Dermis microvascular lymphatic vessel endothelial cell (primary cell): ENCODE measurements at places on chromosomes 3 and 15.

GRCh38 chr15:71335591-71335990, 220.3 kb downstream of the THSD4 start:
- no peak for DNase-seq

GRCh38 chr3:72953325-72953956, 43.2 kb upstream of the PPP4R2 start:
- no peak for DNase-seq

DNA sequence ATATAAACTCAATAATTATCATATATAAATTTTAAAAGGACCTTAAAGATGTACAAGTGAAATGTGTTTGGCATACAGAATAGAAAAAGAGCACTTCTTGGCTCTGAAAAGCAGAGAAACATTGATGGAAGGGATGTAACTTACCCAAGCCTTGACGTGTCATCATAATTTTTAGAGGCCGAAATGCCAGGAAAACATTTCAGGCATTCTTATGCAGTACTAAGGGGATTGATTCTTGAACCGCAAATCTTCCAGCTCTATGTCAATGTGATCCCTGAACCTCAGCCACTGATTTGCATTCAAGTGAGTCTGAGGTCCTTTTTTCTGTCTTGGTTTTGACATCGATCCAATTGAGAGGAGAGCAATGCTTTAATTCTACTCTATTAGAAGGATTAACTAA, 97.8 kb downstream of the CLDN1 start:
- DNase-seq = no peak

DNA sequence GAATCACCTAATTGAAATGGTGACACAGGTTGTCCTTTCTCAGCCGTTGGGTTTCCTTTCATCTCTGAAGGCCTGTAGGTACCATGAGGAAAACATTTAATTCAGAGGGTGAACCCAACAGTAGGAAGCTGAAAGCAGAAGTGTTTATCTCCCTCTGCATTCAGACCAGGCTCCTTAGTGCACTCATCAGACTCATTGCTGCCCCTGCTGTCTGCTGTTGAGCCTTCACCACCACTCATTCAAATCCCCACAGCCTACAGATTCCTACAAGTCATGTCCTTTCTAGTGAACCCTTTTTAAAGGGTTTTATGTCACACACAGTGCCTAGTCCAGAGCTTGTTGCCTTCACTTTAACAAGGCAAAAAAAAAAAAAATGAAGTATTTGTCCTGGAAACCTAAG, 13.4 kb downstream of the WDR48 start:
- no peak for DNase-seq

GRCh38 chr15:31383139-31383538, 56.5 kb downstream of the KLF13 start:
- no peak for DNase-seq

- DNase-seq = no peak
Measured at GRCh38 chr3:177418787-177419186, 221.5 kb upstream of the TBL1XR1 start.

GRCh38 chr3:158471639-158472294, 99.2 kb upstream of the MLF1 start:
- DNase-seq = no peak

- no peak for DNase-seq
Measured at GRCh38 chr3:177973241-177973840, 562.9 kb upstream of the KCNMB2 start.

GRCh38 chr3:127698691-127699415, 26.1 kb downstream of the ABTB1 start:
- DNase-seq = no peak

DNA sequence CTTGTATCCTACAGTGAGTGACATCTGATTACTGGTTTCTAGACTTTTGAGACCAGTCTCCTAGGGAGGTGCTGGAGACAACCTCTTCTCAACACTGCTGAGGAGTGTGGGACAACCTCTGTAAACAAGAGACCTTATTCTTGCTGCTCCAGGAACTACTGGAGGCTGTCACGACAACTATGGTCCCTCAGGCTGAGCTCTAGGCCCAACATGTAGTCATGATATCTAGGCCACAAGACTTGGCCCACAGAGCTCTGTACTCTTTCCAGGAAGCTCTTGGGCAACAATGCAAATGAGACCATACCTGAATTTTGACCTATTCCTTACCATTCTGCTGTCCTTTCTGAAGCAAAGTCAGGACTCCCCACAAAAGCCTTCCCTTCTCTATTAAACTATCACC, 24.3 kb upstream of the HEG1 start:
- no peak for DNase-seq

- DNase-seq = no peak
Measured at GRCh38 chr3:57160765-57161538, 4.2 kb downstream of the IL17RD start.

GRCh38 chr15:39216816-39217215, 364.1 kb upstream of the THBS1 start:
- no peak for DNase-seq

DNA sequence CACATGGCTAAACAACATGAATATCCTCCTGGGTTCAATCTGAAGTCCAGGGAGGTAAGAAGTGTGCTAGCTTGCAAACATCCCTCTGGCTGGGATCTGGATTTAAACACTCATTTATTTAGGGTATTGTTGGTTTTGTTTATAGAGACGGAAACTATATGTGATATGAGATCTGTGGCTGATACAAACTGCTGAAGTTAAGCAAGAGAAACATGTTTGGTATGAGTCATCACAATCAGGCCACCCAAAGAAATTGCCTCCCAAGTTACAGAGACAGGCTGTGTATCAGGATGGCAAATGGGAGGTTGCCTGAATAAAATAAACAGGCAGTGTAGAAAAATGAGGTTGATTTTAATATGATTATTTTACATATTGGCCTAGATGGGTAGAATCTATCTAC, 562.1 kb downstream of the IGSF11 start:
- DNase-seq = no peak

GRCh38 chr15:71730277-71731144, 79.8 kb upstream of the NR2E3 start:
- peak; percentile 79 for DNase-seq

DNA sequence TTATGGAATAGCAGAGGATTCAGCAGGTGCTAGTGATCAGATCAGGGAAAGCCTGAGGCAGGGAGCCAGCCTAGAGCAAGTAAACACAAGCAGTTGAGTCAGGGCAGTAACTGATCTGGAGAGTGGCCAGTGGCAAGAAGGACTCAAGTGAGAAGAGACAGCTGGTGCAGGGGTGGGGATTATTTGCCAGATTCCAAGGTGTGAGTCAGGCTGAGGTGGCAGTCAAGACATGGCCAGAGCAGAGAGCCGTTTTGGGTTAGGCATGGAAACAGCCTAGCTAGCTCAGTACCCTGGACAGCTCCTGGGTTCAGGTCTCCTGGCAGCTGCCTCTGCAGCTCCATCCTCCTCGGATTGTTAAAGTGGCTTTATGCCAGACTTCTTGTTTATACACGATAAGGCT, 281.9 kb upstream of the ONECUT1 start:
- no peak for DNase-seq

DNA sequence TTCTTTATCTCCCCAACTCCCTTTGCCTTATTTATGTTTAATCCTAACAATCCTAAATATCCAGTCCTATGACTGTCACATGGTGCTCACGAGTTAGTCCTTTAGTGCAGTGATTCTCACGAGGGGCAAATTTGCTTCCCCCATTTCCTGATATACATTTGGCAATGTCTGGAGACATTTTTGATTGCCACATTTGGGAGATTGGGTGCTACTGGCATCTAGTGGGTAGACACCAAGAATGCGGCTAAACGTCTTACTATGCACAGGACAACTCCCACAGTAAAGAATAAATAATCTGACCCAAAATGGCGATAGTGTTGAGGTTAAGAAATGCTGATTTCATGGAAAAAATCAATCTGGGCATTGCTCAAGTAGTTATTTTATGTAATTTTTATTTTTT, 466.5 kb downstream of the ROBO2 start:
- DNase-seq = no peak

DNA sequence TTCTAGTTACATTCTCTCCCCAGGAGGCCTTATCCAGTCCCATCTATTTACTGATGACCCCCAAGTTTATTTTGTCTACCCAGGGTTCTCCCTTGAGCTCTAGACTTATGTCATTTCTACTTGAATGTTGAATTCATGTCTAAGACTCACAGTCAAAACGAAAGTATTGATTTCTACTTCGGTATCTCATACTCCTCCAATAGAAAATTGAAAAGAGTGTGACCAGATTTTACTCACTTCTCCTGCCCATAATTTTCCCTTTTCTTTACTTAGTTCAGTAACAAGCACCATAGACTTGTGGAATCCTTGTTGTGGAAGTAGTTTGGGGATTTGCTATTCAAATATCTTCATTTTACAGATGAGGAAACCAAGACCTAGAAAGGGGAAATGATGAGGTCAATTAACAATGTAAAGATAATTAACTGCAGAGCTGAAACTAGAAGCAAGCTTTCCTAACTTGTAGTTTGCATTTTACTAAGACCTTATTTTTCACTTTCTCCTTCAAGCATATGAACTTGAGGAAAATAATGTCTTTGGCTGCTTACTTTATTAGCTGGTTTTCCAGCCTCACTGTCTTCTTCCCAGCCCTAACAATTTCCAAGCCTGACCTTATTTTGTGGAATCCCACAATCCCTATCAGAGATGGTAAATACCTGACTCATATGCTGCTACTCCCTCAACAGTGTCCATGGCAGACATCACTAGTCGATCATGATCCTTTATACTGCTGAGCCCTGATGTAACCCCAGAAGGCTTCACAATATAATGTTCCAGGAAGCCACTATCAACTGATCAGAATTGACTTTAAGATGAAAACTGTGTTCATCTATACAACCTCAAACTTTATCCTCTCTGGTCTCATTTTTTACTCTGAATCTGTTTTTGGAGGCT, 123.9 kb upstream of the AGBL1 start:
- no peak for DNase-seq

GRCh38 chr15:44710236-44711095, 657 bp downstream of the PATL2 start:
- no peak for DNase-seq

DNA sequence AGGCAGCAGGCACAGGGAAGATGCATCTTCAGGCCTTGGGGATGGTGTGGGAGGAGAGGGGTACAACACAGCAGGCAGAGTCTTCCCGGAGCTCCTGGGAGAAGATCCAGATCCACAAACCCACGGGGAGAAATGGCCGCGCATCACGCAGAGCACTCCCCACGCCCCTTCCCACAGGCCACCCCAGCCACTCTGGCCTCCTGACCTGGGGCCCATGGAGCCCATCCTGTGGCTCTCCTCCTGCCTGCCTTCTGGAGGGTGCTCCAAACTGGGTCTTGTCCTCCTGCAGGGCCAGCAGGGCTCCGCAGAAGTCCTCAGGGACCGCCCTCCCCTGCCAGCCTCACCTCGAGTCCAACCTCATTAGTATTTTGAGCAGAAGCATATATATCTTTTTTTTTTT, 17.9 kb downstream of the CORO2B start:
- DNase-seq = no peak

GRCh38 chr15:61582092-61582491, 353.0 kb upstream of the RORA start:
- DNase-seq = no peak

- no peak for DNase-seq
Measured at GRCh38 chr15:95930659-95931375, 399.7 kb upstream of the NR2F2 start.

- DNase-seq = peak; percentile 46
Measured at GRCh38 chr15:81809543-81809942, 236.3 kb downstream of the MEX3B start.

GRCh38 chr15:98127586-98127985, 167.1 kb downstream of the ARRDC4 start:
- no peak for DNase-seq

DNA sequence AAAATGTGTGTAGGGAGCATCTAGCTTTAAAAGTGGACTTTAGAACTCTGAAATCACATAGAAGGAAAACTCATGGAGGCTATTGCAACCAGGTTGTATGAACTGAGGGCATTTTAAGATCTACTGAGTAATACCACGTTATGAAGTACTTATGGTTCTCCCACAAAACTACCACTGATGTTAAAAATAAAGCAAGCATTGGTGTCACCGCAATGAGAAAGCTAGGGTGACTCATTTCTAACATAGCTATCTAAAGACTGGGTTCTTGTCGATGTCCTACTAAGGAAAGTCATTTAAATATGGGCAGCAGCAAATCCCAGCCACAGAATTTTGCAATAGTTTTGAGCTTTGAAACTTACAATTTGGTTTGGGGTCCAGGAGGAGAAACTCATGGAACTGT, 584.8 kb downstream of the DIPK2A start:
- DNase-seq = no peak

- DNase-seq = no peak
Measured at GRCh38 chr15:70353606-70354345, 256.1 kb upstream of the TLE3 start.

DNA sequence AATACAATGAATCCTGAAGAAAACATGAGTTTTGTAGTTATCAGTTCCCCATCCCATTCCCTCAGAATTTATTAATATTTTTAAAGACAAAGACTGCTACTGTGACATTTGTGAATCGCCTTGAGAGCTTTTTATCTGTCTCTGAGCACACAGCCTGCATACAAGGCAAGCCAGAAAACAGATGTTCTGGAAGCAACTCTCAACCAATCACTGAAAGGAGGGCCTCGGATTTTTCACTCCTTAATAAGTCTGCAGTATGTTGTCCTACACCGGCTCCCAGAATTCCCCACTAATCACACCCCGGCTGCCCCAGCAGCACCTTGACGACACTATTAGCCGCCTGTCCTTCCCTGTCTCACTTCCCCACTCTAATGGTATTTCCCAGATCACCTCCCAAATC, 138.5 kb downstream of the ZNF621 start:
- DNase-seq = no peak

DNA sequence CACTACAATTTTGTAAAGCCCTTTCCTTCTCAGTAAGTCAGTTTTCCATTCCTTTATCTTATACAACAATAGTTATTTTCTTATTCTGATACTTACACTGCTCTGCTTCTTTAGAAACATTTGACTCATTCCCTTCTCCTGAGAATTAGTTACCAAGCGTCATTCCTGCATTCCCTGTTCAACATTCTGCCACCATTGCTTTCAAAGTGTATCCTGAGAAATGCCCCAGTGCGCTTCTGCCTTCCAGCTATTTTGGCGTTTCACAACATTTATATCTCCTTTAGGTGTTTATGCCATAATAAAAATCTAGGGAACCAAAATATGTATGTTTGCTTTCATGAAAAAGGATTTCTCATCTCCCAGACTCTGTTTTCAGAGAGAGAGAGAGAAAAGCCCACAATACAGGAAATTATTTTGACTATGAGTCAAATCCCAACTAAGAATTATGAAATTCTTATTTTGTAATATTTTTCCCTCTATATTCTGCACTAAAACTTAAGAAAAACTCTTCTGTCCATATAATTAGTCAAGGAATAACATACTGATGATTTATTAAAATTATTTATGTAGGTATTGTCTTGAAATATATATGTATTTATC, 118.2 kb upstream of the RAP2B start:
- no peak for DNase-seq

GRCh38 chr15:59311195-59311594, 61.5 kb downstream of the MYO1E start:
- no peak for DNase-seq
